ENCODE measurements at places on chromosomes 12 and 14.

DNA sequence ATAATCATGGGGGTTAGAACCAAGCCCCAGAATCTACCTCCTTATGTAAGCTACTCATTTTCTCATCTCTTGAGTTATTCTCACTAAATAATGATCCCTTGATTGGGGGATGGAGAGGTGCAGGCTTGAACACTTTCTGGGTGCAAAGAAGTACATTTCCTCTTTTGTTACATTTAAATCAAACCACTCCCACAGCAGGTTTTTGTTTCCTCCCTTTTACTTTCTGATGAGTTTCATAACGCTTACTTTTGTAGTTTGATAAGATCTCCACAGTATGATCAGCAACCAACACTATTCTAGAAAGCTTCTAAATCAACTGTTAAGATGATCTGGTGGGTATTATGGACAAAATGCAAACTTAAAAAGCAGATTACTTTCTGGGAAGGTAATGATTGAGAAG, 20.5 kb downstream of the VCPKMT start:
- DNase-seq: no peak

DNA sequence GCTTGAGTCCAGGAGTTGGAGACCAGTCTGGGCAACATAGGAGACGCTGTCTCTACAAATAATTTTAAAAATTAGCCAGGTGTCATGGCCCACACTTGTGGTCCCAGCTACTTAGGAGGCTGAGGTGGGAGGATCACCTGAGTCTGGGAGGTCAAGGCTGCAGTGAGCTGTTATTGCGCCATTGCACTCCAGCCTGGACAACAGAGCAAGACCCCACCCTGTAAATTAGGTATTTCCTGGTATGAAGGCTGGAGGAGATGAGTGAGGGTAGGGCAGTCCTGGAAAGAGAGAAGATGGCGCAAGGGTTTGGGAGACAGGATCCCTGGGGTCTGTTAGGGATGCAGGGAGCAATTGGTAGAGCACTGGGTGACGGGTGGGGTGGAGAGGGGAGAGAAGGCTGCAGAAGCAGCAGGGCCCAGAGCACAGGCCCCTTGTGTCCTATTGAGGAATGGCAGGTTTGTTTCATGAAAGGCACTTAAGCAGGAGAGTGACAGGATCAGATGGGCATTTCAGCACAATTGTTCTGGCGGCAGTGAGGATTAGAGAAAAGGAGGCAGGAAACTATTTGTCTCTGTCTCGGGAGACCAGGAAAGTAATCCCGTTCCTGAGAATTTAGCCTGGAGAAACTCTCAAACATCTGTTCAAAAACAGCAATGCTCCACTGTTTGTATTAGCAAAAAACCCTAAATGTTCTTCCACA, 47.2 kb upstream of the KTN1 start:
- no peak for DNase-seq

DNA sequence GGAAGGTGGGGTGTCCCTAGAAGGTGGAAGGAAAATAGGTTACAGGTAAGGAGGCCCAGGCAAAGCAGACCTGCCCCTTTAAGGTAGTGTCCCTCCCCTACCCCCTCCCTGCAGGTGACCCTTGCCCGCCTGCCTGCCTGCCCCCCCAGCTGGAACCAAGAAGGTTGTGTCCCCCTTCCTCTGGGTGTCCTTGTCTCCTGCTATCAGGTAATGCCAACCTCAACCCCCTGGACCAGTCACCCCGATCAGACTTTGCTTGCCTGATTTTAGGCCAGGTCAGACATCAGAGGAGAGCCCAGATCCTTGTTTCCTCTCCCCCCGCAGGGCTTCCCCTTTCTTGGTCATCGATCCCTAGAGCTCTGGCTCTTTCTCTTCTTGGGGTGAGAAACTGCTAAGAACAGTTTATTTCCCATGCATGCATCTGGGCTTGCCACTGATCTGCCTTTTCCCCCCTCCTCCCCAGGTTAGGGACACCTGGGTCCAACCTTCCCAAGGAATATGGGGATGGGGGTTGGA, at the start of gene SLC39A5:
Gene SLC39A5, plus strand, starts transcription at position 136 of the 516 bp plus-strand sequence. CDS start 1,224 bp downstream, outside the sequence.
- DNase-seq: no peak

DNA sequence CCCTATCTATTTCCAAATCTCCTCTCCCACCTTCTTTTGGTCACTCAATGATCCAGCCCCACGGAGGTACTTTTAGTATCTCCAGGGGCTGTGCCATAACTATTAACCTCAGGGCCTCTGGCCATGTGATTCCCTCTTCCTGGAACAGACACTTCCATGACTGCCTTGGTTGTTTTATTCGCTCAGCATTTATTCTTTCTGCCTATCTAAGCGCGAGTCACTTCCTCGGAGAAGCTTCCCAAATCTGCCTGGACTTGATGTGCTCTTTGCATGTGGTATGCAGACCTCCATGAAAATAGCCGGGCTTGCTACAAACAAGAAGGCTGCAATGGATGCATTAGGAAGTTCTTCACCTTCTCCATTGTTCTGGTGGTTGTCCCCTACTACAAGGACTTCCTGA, 939.0 kb upstream of the TMEM132C start:
- no peak for DNase-seq

GRCh38 chr12:8145754-8146441, 10.9 kb upstream of the ZNF705A start:
- DNase-seq: no peak

DNA sequence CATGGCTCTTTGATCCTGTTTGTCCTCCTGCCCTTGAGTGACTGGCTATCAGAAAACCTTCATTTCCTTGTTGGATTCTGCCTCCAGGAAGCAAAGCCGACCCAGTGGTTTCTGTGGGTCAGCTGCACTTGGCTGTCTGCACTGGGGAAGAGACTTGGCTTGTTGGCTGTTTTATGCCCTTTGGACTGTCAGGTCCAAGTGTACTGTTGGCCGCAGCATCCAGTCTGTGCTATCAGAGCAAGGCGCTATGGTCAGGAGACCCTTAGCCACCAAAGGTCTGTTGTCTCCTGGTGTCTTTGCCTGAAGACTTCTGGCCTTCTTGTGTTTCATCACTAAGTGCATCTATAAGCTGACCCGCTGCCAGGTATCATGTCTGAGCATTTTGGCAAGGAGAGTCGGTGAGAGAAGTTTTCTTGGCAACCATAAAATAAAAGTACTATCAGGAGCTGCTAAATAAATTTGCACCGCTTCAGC, 177.4 kb upstream of the HIF1A start:
- no peak for DNase-seq

- no peak for DNase-seq
Measured at GRCh38 chr12:113149361-113150150, at the start of gene CFAP73. Gene CFAP73 (plus strand): TSS chr12:113149724. CDS start chr12:113149858, 134 bp downstream.

GRCh38 chr12:38386205-38386985, 69.8 kb downstream of the ALG10B start:
- DNase-seq: no peak

DNA sequence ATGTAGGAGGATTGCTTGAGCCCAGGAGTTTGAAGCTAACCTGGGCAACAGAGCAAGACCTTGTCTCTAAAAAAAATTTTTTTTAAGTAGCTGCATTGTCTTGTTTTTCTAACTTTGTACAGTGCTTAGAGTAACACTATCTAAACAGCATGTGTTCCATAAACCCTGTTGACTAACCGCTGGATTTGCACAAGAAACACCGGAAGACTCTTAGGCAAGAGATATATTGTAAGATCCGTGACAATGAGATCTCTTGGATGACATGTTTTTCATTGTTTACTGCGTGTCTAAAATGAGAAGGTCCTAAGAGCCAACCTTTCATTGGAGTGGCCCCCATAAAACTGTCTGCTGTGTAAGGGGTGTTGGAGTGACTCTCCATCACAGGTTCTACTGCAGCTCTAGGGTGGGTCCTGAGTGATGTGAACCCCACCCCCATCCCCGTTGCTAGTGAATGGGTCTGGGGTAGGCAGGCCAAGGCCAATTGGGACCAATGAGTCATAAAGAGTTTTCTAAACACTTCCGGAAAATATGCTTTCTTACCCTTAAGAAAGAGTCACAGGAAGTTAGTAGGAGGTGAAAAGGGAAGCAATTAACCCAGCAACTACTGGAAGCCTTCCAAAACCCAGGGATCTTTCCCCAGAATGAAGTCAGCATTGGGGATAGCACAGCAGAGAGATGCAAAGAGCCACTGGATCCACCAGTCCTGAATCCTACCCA, 24.3 kb upstream of the PCNX1 start:
- DNase-seq: no peak

DNA sequence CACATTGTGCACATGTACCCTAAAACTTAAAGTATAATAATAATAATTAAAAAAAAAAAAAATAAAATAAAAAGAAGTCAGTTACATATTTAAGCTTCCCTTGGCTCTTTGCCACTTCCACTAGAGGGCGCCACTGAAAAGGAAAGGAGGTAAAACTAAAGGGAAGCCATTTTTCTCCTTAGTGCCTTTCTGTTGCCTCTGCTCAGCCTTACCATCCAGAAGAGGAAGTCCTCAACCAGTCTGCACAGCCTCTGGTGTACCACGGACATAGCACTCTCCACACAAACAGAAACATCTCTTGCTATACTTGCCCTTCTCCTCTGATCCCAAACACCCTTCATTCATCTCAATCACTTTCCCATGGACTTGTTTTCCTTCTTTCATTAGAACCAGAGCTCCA, 169.0 kb upstream of the EEA1 start:
- peak; percentile 60 for DNase-seq
